ENCODE measurements at places on chromosomes 7 and 10.

- no peak for DNase-seq
Measured at GRCh38 chr10:124249196-124249595, 155.8 kb upstream of the CHST15 start.

- peak; percentile 41 for DNase-seq
Measured at GRCh38 chr10:119595134-119595675, 1.6 kb downstream of the TIAL1 start.

DNA sequence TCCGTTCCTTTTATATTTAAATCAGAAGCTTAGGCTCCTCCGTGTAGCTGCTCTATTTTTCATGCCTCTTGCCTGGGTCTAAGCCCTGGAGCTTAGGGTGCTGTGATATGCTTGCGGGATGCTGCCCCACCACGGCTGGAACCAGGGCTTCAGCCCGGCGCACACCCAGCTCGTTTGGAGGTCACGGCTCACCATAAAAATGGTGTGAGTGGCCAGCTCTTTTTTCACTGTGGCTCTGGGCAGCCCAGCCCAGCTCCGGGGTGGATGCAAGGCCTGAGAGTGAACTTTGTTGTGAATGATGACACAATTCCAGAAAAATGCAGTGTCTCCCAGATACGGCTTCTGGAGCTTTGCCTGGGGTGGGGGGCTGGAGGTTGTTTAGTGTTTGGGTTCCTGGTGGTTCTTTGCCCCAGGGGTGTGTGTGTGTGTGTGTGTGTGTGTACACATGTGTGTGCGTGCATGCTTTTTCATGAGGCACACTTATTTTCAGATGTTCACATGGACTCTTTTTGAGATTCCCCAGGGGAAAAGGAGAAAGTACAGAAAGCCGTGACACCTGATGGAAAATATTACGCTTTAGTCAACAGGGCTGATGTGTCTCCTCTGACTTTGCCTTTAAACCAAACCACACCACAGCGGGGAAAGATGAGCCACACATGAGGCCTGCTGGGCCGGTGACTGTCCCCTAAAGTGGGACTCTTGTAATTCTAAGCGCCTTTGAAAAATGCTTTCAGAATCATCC lies 46.2 kb downstream of the GRK5 start:
- DNase-seq = peak; percentile 86

DNA sequence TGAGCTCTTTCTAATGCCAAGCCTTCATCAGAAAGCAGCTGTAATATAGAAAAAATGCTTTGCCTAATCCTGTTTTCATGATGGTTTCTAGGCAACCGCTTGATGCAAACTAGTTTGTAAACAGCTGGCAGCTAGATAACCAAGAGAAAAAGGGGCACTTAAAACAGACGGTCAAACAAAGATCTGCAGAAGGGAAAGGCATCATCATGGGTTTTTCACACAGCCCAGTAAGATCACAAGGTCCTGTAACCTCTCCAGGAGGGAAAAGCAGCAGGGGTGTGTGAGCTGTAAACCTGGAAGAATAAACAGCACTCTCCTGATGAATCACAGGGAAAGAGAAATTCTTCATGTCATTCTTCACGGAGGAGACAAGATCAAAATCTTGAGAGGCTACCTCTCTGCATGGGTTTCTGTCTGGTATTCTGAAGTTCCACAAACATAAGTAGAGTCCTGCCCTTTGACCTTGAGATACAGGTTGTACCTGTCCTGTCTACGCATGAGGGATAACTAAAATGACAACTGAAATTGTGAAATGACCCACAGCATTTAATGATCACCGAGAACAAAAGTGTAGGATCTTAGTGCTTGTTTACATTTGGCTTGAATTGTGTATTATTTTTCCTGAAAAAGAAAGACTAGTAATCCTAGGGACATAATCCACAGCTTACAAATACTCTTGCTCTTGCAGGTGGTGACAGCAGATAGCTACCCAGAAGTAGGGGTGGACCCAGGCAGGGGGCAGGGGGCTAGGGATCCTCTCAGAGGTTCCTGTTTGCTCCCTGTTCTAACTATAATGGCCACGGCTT lies 48.0 kb downstream of the CREB3L2 start:
- no peak for DNase-seq

GRCh38 chr10:114234132-114234531 lies 4.9 kb upstream of the VWA2 start:
- DNase-seq = no peak
